ENCODE measurements at places on chromosomes 2 and 18.

GRCh38 chr2:71528749-71529148, 75.4 kb downstream of the DYSF start:
- no peak for DNase-seq

GRCh38 chr2:174235680-174236079, 12.7 kb downstream of the OLA1 start:
- no peak for DNase-seq

GRCh38 chr2:8416001-8416571, 265.8 kb upstream of the ID2 start:
- no peak for DNase-seq

- DNase-seq = no peak
Measured at GRCh38 chr2:231387904-231388724, 7.4 kb upstream of the B3GNT7 start.

GRCh38 chr2:10368491-10369231, 66.0 kb downstream of the HPCAL1 start:
- no peak for DNase-seq

DNA sequence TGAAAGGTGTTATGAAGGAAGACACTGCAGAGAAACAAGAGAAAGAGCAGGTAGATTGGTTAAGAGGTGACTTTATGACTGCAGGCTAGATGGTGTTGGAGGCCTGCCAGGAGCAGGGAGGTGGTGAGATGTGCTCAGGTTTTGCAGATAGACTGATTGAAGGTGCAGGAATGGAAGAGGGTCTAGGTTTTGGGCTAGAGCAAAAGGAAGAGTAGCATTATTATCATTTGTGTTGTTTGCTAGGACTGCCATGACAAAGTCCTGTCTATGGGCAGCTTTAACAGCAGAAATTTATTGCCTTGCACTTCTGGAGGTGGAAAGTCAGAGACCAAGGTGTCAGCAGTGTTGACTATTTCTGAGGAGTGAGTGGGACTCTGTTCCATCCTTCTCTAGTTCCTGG, 172.9 kb upstream of the SOX11 start:
- no peak for DNase-seq

Data from T-helper 22 cell (primary cell).